ENCODE measurements at places on chromosomes 16 and 17.

DNA sequence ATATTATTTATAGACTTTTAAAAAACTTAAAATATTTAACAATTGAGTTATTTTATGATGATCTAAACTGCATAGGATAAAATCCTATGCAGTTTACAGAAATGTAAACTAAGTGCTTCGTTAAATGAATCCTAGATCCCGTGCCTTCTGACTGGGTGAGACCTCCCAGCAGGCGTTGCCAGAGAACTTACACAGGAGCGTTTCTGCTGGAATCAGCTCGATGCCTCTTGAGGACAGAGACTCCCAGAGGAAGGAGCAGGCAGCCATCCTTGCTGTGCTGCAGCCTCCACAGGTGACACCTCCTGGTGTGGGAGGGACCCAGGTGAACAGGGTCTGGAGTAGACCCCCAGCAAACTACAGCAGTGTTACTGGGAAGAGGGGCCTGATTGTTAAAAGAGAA lies 160.4 kb downstream of the WWOX start:
- no peak for DNase-seq

DNA sequence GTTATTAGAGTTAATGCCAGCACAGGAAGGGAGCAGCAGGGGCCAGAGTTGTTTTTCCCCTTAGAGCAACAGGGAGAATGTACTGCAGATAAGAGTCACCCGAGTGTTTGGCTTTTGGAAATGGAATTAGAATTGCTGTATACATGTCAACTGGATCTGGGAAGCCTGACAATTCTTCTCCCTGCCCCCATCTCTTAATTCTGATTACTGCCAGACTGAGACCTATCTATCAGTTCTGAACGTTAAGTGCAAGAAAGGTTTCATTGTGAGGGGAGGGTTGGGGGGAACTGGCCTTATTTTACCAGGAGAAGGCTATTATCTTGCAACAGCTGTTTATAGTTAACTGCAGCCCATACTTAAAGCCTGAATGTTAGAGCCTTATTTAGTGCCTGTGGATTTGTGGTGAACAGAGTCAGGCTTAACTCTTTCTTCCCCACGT lies 424.5 kb upstream of the CDH11 start:
- DNase-seq, result peak; percentile 92

DNA sequence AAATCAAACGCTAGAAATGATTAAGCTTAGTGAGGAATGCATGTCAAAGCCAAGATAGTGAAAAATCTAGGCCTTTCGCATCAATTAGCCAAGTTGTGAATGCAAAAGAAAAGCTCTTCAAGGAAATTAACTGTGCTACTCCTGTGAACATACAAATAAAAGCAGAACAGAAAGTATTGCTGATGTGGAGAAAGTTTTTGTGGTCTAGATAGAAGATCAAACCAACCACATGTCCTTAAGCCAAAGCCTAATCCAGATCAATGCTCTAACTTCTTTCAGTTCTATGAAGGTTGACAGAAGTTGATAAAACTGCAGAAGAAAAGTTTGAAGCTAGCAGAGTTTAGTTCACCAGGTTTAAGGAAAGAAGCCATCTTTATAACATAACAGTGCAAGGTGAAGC lies 1044.6 kb downstream of the CDH11 start:
- no peak for DNase-seq

GRCh38 chr17:79338604-79339003 lies 264.0 kb downstream of the ENGASE start:
- no peak for DNase-seq

- no peak for DNase-seq
These were observed 22.4 kb downstream of the SOCS3 start for GRCh38 chr17:78337244-78338109.

- no peak for DNase-seq
These were observed 12.0 kb downstream of the APPBP2 start for GRCh38 chr17:60514053-60514452.

- no peak for DNase-seq
These were observed 741 bp downstream of the PLK1 start for GRCh38 chr16:23679274-23679985.

DNA sequence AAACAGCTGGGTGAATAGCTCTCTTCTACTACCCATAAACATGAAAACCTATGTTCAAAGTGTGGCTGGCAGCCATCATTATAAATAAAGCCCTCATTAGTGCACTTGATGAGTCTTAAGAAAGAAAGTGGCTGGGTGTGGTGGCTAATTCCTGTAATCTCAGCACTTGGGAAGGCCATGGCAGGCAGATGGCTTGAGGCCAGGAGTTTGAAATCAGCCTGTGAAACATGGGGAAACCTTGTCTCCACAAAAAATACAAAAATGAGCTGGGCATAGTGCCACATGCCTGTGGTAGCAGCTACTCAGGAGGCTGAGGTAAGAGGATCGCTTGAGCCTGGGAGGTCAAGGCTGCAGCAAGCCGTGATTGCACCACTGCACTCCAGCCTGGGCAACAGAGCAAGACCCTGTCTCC lies 28.3 kb upstream of the APPBP2 start:
- peak; percentile 70 for DNase-seq

GRCh38 chr17:69430488-69430887 lies 16.0 kb downstream of the MAP2K6 start:
- no peak for DNase-seq

GRCh38 chr17:42067371-42068091 lies 17.1 kb upstream of the C17orf113 start:
- DNase-seq, result no peak

DNA sequence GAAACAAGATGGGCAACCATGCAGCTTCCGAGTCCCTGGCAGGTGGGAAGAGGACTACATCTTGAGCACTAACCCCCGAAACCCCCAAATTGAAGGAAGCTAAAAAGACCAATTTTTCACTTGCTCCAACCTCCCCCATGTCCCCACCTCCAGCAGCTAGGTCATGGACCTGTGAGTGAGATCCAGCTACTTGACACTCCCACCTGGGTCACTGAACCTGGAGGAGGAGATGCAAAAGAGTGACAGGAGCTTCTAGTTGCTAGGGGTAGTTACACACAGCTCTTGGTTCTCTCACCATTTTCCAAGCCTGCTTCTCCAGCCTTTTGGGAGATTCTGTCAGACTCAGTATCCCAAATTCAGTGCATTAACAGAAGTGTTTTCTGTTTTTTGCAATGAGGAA lies 11.2 kb downstream of the PDZD9 start:
- no peak for DNase-seq

DNA sequence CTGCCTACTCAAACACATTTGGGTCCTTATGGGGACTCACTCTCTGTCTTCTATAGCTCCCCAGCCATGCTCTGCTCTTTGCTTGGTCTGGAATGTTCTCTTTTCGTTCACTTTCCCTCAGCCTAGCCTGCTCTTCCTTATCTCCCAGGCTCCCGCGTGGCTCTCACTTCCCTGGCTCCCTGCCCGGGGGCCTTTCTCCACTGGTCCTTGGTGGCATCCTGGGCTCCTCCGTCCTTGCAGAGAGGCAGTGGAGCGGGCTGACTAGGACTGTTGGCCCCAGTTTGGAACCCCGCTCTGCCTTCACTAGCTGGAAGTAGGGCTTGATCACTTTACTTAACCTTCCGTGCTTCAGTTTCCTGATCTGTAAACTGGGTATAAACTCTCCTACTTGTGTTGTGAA lies 31.2 kb downstream of the SHISA6 start:
- DNase-seq, result no peak

DNA sequence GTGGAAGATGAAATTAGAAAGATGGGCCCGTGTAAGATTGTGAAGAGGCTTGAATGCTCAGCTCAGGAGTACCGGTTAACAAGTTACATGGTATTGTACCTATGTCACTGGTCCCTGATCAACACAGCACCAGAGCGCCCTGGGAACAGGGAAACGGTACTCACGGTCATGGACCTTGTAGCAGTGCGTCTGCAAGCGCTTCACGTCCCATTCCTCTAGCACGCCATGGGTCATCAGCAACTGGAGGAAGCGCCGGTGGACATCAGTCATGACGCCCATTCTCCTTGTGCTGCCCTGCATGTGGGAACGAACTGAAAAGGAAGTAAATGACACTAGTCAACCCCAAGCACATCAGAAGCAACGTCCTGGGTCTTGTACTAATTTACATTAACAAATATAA lies 11.3 kb downstream of the NSMCE1 start:
- no peak for DNase-seq

GRCh38 chr16:70660672-70661350 lies 14.5 kb downstream of the IL34 start:
- DNase-seq, result no peak

DNA sequence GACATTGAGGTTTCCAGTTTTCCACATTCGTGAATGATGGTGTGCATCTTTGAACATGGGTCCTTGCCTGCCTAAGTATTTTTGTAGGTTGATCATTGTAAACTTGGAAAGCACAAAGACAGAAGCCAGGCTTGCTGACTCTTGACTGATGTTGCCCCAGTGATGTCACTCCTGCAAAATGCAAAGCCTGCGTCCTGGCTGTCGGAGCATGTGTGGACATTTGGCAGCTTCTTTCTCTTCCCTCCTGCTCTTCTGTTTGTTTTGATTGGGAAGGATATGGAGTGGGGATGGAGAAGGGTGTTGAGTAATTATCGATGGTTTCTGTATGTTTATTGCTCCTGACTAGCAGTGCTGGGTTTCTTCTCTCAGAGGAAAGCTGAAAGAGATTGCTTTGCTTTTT lies 3.2 kb downstream of the NDE1 start:
- DNase-seq, result peak; percentile 70

GRCh38 chr16:49699841-49700175 lies 156.1 kb downstream of the ZNF423 start:
- DNase-seq, result no peak

GRCh38 chr17:42682722-42683403 lies 532 bp downstream of the CNTNAP1 start:
- no peak for DNase-seq

DNA sequence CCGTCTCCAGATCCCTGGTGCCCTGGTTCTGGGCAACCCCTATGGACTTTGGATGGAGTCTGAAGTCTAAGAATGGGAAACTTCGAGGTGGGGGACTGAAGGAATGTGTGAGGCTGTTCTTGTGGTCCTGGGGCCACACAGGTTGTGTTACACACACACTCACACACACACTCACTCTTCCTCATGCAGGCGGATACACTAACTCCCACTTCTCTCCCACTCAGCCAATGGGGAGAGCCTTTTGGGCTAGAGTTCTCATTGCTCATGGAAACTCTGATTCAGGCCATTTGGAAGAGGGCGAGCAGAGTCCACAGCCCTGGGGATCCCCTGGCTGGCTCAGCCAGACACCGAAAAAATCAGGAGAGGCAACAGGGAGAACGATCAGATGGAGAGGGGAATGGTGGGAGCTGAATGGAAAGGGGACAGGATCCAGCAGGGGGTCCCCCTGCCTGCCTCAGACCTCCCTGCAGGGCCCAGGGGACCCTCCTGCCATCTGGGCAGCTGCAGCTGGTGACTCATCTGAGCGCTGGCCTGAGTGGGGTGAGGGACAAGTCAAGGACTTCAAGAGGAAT lies 9.1 kb downstream of the IGFBP4 start:
- DNase-seq, result peak; percentile 75

DNA sequence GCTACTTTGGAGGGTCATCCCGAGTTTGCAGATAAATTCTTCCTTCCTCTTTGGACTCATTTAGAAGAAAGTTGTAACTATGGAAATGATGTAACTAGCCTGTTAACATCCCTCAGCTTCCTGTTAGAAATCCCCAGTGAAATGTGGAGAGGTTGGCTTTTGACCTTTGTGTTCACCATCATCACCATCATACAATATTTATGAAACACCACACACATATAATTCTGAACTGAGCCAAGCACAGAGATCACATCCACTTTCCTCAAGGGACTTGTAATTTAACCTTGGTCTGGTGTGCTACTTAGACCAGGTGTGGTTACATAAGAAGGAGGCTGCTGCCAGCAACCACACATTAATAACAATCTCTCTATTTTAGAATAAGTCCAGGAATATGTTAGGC lies 2.5 kb downstream of the CAPNS2 start:
- DNase-seq, result peak; percentile 90

GRCh38 chr17:51014129-51014528 lies 106.5 kb downstream of the SPAG9 start:
- DNase-seq, result no peak

DNA sequence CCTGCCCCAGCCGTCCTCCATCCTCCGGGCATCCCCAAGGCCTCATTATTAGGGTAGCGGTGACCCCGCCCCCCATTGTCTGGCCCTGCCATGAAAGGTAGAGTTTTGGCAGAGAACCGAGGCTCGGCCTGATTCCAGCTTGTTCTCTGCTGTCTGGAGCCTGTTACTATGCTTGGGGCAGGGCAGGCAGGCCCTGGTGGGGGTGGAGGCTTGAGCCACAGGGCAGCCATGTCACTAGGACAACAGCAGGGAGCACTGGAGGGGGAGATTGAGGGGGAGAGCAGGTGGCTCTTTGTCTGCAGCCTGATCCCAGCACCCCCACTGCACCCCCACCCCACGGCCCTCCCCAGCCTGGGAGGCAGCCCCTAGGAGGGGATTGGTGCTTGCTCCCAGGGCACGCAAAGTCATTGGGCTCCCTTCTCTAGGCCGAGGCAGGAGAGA lies 15.4 kb downstream of the RHBDL3 start:
- no peak for DNase-seq

- DNase-seq, result no peak
These were observed 231.5 kb downstream of the MRTFB start for GRCh38 chr16:14302399-14303181.

DNA sequence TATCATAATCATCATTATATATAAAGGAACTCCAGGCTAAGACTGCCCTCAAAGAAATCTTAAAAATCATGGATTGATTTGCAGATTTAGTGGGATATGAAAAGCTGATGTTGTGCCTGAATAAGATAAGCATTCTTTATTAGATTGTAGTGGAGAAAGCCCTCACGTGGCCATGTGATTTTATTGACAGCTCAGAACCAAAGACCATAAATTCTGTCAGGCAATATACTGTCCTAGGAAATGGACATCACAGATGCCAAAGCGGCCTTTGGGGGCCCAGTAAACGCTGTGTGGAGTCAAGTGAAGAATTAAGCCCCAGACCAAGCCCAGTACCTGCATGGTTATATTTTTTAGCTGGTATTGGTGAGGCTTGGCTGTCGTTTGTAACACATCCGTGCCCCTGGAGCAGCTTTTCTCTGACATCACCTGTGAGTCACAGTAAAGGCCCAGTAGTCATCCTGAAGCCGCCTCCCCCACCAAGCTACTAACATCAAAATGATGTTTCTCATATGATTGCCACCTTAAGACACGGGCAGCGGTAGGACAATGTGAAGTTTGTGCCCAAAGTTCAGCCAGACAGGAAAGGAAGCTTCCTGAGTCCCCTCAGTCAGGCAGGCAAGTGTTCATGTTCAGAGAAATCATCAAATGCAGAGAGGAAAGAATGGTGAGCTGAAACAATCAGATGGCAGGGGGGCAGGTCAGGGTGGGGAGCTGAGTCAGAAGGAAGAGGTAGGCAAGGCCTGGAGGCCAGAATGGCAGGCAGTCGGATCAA lies 209.4 kb downstream of the IRX3 start:
- DNase-seq, result no peak

GRCh38 chr17:56810891-56811775 lies 22.6 kb downstream of the C17orf67 start:
- DNase-seq, result no peak

Measured in fibroblast of skin of left biceps (primary cell).